T-helper 9 cell (primary cell): ENCODE measurements at places on chromosomes 7 and 10.

DNA sequence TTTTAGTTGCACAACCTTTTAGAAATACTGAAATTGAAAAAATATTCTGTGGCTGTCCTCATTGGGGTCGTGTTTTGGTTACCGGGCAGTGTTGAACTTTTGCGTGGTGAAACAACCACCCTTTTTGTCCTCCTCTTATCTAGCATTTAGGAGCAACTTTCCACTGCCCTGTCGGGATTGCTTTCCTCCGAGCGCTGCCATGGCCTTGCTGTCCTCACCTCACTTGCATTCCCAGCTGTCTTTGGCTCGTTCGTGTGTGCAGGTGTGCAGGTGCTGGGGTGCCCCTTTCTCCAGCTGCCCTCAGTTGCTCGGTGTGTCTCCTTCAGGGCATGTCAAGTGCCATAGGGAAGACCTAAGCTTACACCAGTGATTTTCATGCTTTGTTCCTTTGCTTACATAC, 116.9 kb upstream of the GJD4 start:
- no peak for DNase-seq

- DNase-seq, result no peak
Measured at GRCh38 chr10:97821308-97822038, 28.2 kb upstream of the GOLGA7B start.

DNA sequence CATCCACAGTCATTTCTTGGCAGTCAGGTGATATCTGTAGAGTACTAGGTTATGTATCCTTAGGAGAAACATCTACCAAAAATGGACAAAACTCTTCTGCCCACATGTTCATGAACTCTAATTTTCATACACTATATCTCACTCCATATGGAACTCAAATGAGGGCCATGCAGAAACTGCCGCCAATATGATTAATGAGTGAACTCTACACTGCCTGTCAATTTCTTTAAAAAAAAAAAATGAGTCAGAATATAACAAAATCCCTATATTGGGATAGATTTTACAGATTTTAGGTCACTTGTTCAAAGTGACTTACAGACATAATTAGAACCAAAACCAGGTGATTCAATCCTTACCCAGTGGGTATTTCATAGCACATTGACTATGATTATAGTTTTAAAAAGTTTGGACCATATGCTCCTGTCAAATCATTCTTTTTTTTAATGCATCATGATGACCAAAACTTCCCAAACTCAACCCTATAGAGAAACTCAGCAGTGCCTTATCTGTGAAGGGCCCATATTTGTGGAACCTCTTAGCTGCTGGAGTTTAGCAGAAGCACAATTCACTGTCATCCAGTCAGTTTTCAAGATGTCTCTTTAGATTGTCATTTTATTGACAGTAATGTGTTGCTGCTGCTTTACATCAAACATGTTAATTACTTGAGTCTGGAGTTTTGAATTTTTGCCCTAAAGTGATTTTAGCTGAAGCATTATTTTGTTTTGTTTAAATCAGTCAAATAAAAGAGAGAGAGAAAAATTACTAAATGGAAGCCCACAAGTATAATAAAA, 11.1 kb downstream of the LRRN3 start:
- DNase-seq, result no peak

- DNase-seq, result no peak
Measured at GRCh38 chr10:117272195-117273076, 31.5 kb downstream of the SLC18A2 start.

DNA sequence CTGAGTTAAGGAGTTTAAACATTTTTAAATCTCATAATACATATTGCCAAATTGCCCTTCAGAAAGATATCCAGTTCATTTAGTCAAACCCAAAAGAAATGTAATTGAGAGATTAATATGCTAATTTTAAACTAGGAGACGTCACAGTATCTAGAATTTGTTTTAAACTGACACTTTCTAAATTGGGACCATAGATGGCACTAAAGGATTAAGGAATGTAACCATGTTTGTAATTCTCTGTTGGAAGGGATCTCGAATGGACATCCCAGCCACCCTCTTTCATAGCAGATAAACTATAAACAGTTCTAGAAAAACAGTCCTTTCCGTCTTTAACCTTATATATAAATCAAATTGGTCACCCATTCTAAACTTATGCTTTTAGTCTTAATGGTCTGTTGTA, 30.0 kb upstream of the SAMD9L start:
- DNase-seq, result no peak

- no peak for DNase-seq
Measured at GRCh38 chr10:97911217-97911616, 61.6 kb downstream of the GOLGA7B start.

GRCh38 chr10:70939441-70940003, 51.2 kb upstream of the PCBD1 start:
- DNase-seq, result no peak

GRCh38 chr10:96082748-96083147, 39.4 kb downstream of the CCNJ start:
- DNase-seq, result no peak

GRCh38 chr7:8214244-8214824, 47.6 kb downstream of the ICA1 start:
- DNase-seq, result no peak

DNA sequence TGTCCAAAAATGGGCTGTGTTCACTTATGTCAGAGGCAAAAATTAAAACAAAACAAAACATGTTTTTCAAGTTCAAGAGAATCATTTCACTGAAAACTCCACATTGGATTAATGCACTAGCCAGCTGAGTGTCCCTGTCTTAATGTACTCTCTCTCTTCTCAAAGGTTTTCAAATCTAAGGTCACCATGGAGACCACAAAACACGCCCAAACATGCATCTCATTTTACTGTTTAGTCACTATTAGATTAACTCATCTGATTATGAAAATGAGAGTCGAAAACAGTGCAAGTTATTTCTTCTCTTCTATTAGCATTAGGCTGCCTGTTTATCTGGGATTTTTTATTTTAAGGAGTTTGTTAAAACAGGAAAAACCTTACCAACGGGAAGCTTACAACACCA, 70.8 kb upstream of the ASAH2 start:
- no peak for DNase-seq

DNA sequence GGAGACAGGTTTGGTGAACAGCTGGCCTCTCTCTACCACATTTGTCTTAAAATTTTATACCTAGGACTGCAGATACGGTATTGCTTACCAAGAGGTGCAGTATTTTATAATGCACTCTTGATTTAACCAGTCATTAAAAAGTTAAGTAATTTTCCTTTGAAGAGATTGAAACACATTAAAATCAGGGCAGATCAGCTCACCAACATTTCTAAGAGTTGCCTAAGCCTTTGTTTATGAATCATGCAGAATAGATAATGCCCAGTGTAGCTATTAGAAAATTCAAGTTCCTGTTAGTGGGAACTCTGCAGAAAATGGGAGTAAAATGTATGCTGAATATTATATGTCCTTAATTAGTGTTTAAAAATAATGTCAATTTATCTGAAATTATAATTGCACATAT, 140.2 kb upstream of the PRPS1L1 start:
- no peak for DNase-seq

DNA sequence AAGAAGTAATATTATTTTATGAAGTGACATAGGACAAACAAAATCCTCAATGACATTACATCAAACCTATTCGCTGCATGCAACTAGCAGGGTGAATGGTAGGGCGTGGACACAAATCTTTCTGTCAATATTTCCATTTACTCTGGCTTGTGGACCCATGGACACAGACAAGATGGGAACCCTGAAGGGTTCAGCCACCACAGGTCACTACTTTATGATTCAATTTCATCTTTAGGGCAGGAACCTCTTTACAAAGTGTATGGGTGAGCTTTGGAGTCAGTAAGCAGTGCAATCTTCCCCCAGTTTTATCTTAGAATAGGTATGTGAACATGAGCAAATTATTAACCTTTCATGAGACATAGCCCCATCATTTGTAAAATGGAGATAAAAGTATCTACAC, 982.4 kb upstream of the LRRTM3 start:
- no peak for DNase-seq
